Right ventricle myocardium superior (tissue), 1 donor: ENCODE measurements at places on chromosomes 12 and 14.

- no peak for DNase-seq
These were observed 604.5 kb downstream of the VRK1 start for GRCh38 chr14:97401714-97402113.

DNA sequence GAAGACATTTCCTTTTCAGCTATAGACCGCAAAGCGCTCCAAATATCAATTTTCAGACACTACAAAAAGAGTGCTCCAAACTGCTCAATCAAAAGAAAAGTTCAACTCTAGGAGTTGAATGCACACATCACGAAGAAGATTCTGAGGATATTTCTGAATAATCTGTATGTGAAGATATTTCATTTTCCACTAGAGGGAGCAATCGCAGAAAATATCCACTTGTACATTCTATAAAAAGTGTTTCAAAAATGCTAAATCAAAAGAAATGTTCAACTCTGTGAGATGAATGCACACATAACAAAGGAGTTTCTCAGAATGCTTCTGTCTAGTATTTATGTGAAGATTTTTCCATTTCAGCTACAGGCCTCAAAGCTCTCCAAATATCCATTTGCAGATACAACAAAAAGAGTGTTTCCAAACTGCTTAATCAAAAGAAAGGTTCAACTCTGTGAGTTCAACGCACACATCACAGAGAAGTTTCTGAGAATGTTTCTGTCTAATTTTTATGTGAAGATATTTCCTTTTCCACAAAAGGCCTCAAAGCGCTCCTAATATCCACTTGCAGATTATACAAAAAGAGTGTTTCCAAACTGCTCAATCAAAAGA lies 643.8 kb upstream of the ALG10B start:
- DNase-seq, result no peak

GRCh38 chr14:66273261-66273832 lies 212.8 kb upstream of the CCDC196 start:
- no peak for DNase-seq

DNA sequence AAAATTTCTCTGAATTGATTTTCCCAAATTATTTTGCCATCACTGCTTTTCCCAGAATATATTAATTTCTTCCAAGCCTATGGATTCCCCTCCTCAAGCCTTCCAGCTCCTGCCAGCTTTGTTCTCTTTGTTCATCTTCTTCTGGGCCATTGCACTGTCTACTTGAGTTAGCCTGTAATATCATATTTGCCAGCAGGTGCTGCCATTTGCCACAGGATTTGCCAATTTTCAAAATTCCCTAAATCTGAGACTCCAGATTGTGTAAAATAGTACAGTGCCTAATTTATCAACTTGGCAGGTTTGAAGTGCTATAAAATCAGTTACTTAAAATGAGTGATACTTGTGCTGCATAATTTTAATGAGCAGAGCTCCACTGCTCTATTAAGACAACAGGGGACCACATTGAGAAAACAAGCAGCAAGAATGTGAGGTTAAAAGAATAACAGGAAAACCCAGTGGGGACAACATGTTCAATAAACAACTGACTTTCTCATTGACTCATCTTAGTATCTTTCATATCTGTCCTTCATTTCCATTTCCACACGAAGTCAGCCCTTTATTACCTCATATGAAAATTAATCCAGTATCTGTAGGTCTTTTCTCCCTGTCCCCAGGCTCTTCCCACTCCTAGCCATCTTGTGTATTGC lies 84.6 kb upstream of the CCDC196 start:
- no peak for DNase-seq

DNA sequence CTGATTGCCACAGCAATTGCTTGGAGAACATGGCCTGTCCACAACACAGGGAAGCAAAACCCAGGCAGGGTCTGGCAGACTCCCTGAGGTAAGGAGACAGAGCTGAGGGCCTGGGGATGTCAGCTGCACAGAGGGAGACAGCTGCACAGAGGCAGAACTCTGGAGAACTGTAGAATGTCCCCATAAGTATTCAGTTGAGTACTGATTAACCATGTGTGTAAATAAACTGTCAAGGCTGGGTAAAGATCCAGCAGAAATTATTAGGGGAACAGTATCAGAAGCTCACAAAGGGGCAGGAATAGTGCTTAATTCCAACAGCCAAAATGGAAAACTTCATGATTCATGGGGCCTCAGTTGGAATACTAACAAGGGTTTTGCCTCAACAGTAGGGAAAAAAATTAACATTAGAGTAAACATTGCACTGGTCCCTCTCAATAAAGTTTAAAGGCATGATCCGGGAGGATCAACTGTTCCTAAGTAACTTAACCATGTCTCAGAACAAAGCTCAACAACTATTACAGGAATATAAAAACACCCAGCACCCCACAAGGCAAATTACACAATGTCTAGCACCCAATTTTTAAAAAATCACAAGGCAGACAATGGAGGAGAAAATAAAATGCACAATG lies 201.3 kb upstream of the RASSF8 start:
- DNase-seq, result no peak

- DNase-seq, result no peak
These were observed 2.8 kb upstream of the KCNH3 start for GRCh38 chr12:49535921-49536525.
